Hippocampal formation (tissue), 2 donors: ENCODE measurements at places on chromosomes 1 and 21.

GRCh38 chr1:27366113-27366410, 699 bp downstream of the MAP3K6 start:
- DNase-seq = peak; percentile 43

GRCh38 chr1:37653906-37654305, 19.2 kb upstream of the RSPO1 start:
- no peak for DNase-seq

DNA sequence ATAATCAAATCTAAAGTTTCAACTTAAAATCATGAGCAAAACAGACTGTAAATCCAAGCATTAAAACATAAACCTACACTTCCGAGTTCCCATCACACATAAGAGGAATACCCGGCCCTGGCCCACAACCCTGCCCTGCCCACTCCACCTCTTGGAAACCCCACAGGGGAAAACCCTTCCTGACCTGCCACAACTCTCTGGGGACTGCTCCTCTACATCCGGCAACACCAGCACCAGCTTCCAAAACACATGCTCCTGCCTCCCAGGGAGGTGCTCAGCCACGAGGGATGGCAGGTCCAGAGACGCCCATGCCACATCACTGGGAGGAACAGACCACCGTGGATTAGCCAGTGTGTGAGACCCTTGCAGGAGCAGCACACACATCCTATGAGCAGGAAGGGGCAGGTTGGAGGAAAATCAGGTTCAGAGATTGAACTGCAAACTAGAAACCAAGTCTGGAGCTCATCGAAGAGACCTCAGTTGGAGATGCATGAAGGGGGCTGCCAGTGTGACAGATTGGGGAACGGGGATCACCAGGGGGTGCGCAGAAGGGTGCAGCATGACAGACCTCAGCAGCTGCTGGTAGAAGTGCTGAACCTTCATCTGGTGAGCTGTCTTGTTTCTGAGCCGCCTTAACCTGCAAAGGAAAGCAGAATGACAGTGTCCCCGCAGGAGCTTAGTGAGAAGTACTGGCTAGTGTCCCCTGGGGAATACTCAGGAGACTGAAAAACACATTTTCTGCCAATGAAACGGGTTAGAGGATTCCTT, 25.8 kb upstream of the LSS start:
- DNase-seq = no peak

GRCh38 chr1:228112617-228113016, 3.5 kb upstream of the MRPL55 start:
- no peak for DNase-seq

DNA sequence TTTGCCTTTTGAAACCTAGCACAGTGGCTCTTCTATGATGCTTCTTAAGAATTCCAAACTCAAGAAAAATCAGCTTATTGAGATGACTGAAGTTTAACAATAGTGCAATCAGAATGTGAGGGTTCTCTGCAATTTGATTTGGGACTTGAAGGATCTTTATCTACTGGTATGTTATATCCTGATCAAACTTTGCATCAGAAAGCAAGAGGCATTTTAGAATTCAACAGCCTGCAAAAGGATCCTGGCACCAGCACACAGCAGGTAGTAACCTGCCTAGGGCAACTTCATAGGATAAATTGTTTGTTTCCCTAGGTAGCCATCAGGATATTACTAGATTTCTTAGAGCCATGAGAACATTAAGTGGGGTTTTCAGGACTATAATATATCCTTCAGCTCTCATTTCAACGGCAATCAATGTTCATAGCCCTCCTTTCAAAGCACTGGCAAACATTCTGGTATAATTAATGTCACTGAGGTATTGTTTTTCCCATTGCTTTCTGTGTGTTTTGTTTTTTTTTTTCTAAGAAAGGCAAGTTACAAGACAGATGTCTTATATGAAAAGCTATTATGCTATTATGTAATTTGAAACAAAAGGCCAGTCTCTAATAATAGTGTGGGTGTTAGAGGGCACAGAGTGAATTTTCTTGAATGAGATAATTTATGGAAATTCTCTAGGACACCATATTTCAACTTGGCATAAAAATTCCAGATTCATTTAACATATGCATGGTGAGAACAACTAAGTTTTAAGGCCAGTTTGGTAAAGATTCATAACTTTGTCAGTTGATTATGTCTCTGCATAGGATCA, 34.5 kb downstream of the NTNG1 start:
- no peak for DNase-seq

DNA sequence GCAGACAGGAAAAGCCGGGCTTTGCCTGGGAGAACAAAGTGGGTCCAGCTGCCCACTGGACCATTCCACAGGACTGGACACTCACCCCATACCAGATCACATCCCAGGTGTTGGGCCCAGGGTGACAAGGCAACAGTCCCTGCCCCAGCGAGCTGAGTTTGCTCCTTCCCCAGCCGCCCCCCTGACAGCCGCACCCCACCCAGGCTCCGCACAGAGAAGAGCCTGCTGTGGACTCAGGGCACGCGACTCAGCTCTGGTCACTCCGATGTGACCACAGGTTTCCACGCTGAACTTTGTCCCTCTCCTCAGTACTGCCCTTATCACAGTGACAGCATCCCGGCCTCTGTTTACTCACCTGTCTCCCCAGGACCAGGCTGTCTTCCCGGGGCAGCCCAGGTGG, 1.2 kb downstream of the BMP8B start:
- no peak for DNase-seq

DNA sequence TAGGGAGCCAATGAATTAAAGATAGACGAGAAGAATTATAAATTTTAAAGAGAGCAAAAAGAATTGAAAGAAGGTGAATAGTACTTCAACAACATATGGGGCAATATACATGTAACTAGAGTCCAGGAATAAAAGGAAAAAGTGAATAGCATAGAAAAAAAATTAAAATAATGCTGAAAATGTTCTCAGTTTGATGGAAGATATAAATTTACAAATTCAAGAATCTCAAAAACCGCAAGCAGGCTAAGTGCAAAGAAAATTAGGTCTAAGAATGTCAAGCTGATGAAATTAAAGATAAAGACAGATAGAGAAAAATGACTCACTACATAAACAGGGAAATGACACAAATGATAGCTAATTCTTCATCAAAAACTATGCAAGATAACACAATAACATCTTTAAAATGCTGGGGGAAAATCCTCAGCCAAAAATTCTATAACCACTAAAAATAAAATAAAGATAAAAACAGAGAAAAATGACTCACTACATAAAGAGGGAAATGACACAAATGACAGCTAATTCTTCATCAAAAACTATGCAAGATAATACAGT, 326.3 kb downstream of the TBX15 start:
- no peak for DNase-seq

DNA sequence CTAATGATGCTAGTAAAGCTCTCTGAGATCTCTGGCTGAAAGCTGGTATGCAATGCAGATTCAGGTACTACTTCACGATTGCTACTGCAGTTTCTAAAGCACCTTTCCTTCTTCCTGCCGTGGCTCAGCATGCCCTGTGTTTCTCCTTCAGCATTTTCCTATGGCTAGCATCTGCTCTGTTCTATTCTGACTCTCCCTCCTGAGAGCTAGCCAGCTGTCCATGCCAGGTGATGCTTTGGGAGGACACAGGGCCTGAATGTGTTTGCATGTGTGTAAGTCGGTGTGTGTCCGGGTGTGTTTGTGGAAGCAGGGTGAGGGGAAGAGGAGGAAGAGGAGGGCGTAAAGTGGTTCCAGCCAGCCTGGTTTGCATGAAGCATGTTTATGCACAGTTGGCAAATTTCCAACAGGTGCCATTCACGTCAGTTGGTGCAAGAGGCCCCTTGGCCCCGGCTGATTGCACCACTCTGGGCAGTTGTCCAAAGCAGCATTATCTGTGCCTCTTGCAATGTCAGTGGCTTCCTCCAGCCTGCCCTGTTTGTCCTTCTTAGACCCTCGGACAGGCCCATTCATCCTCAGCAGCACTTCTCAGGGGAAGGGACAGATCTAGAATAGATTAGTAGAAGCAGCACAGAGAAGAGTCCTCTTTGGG, 433.3 kb downstream of the DISC1 start:
- DNase-seq = no peak

DNA sequence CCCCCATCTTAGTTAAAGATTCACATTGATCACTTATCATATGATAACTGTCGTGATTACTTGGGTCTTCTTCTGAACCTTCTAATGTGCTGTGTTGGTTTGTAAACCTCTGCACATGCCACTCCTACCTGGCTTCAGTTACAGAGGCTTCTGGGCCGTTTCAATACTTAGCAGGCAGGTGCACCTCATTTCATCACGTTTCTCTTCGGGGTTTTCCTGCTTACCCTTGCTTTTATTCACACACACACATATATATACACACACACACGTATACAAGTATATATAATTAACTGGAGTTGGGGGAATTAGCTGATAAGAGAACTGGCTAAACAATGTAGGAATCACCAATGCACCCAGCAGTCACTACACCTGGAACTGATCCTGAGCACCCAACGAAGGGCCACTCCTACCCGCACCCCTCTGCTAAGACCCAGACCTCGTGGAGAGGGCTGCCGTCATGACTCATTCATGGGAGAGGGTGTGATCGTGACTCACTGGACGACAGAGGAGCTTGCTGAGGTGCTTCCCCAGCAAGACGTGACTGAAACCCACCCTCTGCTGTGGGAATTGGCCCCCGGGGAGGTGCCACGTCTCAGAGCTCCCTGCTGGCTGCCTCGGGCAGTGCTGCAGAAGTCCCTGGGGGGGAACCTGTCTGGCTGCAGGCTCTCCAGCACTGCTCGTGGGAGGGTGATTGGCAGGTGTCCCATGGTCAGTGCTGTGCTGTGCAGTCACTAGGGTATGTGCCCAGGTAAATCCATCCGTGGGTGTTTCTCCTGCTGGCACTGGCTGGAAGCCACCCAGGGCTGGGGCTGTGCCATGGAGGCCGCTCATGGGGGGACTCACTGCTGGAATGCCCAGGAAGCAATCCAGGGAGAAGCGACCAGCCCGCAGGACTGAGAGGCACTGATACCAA, 166.6 kb downstream of the DYRK1A start:
- no peak for DNase-seq

DNA sequence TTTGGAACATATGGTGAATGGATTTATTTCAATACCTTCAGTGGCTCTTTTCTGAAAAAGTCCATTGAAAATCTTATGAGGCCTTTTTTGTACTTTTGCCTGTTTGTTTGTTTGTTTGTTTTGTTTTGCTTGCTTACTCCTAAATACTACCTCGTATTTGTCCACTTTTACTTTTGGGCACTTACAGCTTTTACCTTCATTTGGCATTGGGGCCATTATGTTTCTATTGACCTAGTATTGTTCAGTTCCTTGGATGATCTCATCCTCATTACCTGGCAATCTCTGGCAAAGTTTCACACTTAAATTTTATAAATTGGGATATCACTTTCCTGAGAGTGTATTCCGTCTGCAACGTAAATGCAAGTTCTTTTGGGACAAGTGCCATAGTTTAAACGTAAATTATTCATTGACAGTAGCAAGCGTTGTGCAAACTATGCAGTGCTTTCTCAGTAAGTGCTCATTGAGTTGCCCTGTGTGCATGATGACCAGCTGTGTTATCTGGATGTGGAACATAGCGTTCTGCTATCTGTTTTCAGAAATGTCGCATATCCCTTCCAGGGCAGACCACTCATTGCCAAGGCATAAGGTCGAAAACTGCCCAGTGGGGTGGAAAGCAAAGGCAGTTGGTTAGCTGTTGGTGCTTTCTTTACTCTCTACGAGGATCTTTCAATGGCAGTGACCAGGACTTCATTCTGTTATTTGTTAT, 51.1 kb downstream of the LRRC8D start:
- DNase-seq = no peak

- DNase-seq = no peak
These were observed 17.2 kb downstream of the CDCP2 start for GRCh38 chr1:54135436-54136120.

DNA sequence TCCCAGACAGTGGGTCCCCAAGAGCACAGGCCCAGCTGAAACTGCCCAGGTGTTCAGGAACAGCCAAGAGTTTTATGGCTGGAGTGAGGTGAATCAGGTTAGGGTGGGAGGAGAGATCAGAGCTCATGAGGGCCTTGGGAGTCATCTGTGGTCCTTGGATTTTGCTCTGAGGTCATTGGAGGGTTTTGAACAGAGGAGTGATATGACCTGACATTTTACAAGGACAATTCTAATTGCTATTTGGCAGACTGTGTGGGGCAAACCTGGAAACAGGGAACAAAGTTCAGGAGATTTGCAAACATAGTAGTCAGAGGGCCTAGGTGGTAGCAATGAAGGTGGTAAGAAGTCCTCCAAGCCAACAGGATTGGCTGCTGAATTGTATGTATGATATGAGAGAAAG, 31.1 kb upstream of the LRRN2 start:
- DNase-seq = no peak

DNA sequence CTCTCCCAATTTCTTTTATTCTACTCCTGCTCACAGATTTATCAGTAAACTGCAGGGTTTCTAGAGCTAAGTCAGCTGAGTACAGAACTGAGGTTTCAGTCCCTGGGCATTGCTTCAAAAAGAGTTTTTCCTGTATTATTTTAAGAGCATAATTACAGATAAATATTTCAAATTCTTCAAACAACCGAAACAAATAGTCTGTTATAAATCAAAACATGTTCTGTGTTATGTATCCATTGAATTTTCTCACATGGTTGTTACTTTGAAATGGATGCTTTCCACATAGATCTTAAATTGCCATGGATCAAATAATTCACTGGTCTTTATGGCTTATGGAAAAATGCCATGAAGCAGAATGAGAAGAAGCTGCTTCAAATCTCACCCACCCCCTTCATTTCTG, 64.5 kb downstream of the LRRC8C start:
- no peak for DNase-seq

- no peak for DNase-seq
These were observed 302.1 kb upstream of the SPAG17 start for GRCh38 chr1:118487091-118487490.

DNA sequence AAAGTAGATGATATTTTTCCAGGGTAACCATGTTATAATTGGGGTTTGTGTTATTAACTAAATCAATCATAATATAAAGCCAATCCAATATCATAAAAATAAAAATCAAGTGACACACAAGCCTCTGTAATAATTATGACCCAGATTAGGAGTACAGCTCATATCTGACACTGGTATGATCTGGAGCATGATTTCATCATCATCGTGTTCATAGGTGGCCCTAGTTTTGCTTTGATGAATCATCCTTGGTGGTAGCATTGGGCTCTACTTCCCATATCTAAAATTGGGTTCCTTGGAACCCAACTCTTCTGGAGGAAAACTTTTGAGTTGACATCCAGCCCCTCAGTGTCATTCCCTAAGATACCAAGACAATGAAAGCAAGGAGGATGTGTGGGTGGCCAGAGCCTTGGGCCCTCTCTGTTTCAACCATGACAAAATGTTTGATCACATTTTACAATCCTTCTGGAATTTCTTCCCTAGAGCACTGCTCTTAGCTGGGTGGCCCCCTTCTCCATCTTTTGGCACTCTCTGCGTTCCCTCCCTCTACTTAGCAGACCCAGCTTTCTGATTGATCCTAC, 37.0 kb upstream of the ENAH start:
- DNase-seq = no peak

- no peak for DNase-seq
These were observed 8.1 kb upstream of the ACKR1 start for GRCh38 chr1:159196543-159196942.

DNA sequence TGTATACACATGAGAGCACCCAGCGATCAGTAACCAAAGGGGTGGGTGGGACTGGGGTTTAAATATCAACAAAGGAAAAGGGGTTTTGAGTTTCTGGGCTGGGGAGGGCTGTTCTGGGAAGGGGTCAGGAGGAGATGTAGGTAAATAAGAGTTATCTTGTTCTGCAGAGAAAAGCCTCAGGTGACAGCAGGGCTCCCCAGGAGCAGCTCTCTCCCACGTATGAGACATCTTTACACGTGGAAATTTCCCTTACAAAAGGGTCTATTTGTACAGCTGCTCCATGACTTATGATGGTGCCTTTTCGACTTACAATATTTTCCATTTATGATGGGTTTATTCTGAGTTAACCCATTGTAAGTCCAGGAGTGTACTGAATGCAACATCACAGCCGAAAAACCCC, 16.3 kb upstream of the PADI2 start:
- DNase-seq = no peak
